Stimulated activated CD8-positive, alpha-beta memory T cell treated with anti-CD3 and anti-CD28 coated beads, Interleukin-4, amount 100 ng/mL, for 1 hour (primary cell): ENCODE measurements at places on chromosomes 7 and 10.
A peak's percentile ranks its signal among the peaks of the same experiment; 100 is the strongest.

- DNase-seq, result no peak
Observed at GRCh38 chr7:45084336-45084735, 4.4 kb downstream of the NACAD start.

DNA sequence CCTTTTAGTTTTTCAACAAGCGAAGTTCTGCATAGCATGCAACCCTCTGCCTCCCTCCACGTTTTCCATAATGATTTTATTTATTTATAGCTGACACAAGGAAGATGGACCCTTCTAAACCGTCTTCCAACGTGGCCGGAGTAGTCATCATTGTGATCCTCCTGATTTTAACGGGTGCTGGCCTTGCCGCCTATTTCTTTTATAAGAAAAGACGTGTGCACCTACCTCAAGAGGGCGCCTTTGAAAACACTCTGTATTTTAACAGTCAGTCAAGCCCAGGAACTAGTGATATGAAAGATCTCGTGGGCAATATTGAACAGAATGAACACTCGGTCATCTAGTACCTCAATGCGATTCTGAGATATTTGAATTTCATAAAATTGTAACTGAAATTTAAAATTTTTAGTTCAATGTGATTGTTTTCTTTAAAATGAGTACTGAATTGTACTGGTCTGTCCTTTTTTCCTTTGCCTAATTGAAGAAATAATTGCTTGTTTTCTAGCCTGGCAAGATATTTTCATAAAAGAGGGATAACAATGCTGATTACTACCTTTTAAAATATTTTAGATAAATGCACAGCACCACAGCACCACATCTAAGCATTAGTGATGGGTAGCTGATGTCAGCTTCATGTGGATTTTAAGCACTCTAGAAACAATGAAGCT is 41.5 kb upstream of the SLC39A12 start:
- no peak for DNase-seq

DNA sequence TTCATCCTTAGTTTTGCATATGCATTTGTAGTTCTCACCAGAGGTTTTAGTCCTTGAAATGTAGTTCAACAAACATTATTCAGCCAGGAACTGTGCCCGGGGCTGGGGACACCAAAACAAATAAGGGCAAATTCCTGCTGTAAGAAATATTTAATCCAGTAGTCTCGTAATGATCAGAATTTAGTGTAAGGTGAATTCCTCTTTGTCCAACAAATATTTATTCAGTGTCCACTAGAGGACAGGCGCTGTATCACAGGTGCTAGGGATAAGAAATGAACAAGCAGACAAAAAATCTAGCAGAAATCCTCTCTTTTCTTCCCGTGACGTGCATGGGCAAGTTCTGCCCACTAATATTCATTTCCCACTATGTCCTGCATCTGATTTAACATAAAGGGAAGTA is 17.6 kb downstream of the LGI1 start:
- no peak for DNase-seq

DNA sequence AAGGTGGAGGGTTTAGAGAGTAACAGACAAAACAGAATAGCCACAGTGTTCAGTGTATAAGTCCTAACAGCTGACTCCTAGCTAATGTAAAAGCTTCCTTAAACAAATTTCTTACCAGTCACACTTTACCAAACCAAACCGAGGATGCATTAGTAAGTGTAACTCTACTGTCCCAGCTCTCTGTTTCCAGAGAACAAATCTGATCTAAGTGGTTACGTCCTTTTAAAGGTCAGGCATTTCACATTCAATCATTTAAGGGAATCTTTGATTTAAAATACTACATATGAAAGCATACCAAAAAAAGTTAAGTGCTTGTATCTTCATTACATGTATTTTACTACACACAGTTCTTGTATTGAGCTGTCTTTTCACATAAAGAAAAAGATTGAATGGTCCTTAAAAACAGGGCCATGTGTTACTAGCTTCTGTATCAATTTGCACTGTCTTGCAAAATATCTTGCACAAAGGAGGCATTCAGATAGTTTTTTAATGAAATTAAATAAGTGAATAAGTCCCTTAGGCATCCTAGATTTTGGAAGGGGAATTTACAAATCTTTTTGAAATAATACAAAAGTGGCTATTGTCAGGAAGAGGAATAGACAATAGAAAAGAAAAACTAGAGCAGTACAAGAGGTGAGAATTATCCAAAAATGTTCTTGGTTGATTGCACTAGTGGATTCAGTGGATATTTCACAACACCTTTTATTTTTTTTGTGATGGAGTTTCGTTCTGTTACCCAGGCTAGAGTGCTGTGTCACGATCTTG is 58.4 kb upstream of the SPOCK2 start:
- DNase-seq, result no peak

- no peak for DNase-seq
Observed at GRCh38 chr10:4391683-4392082, 434.3 kb upstream of the AKR1E2 start.

GRCh38 chr10:92208736-92209135 is 82.1 kb downstream of the CPEB3 start:
- DNase-seq, result no peak

GRCh38 chr10:109978481-109978880 is 29.3 kb upstream of the ADD3 start:
- DNase-seq, result peak; percentile 32

DNA sequence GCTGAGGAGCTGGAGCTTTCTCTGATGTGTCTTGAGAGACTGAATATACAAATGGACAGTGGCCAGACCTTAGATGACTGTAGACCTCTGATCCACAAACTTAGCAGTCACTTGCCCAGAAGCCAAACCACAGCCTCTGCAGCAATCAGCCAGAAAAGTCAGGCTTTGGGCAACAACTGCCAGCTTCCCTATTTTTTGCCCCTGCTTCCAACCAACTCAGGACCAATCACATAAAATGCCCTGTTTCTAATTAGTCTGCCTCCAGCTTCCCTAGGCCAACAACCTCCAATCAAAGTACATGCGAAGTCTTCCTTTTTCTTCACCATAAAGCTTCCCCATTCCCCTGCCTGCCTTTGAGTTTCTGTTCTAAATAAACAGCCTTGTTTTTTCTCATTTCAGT is 37.8 kb upstream of the CACUL1 start:
- DNase-seq, result no peak

GRCh38 chr10:120738658-120739057 is 112.5 kb upstream of the WDR11 start:
- DNase-seq, result no peak

DNA sequence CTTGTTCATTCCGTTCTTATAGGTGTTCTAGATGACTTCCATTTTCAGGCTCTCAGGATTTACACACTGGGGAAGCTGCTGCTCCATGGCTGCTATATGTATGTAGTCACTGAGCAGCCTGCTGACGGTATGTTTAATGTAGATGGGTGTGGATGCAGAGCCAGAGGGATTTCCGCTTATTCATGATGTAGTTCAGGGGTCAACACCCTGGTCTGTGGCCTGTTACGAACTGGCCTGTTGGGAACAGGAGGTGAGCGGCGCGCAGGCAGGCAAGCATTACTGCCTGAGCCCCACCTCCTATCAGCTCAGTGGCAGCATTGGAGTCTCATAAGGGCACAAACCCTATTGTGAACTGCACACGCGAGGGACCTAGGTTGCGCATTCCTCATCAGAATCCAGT is 33.9 kb downstream of the DNAJB6 start:
- no peak for DNase-seq

DNA sequence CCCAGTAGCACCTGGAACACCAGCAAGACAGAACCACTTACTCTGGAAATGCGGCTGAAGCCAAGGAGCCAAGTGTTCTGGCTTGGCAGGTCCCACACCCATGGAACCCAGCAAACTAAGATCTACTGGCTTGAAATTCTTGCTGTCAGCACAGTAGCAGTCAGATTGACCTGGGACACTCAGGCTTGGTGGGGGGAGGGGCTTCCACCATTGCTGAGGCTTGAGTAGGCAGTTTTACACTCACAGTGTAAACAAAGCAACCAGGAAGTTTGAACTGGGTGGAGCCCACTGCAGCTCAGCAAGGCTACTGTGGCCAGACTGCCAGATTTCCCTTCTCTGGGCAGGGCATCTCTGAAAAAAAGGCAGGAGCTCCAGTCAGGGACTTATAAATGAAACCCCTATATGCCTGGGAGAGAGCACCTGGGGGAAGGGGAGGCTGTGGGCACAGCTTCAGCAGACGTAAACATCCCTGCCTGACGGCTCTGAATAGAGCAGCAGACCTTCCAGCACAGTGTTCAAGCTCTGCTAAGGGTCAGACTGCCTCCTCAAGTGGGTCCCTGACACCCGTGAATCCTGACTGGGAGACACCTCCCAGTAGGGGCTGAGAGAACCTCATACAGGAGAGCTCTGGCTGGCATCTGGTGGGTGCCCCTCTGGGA is 121.2 kb downstream of the MTERF1 start:
- no peak for DNase-seq

DNA sequence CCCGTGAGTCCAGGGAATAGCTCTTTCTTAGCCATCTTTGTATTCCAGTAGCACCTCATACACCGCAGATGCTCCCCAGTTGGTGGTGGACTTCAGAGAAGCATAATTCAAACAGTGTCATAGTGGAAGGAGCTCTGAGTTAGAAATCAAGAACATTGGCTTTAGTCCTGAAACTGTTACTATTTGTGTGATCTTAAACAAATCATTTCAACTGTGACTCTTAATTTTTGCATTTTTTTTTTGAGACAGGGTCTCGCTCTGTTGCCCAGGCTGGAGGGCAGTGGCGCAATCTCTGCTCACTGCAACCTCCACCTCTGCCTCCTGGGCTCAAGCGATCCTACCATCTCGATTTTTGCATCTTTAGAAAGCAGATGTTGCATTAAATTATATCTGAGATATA is 1.8 kb downstream of the BPGM start:
- no peak for DNase-seq

- no peak for DNase-seq
Observed at GRCh38 chr7:45331563-45331962, 174.0 kb downstream of the RAMP3 start.

GRCh38 chr7:17460665-17461064 is 162.2 kb downstream of the AHR start:
- no peak for DNase-seq

- no peak for DNase-seq
Observed at GRCh38 chr7:54394834-54395233, 147.3 kb upstream of the VSTM2A start.

- DNase-seq, result no peak
Observed at GRCh38 chr10:133088179-133088955, 643 bp downstream of the ADGRA1 start.

- no peak for DNase-seq
Observed at GRCh38 chr10:110527731-110528171, 30.0 kb downstream of the DUSP5 start.

- no peak for DNase-seq
Observed at GRCh38 chr7:156095908-156096539, 283.8 kb upstream of the SHH start.

DNA sequence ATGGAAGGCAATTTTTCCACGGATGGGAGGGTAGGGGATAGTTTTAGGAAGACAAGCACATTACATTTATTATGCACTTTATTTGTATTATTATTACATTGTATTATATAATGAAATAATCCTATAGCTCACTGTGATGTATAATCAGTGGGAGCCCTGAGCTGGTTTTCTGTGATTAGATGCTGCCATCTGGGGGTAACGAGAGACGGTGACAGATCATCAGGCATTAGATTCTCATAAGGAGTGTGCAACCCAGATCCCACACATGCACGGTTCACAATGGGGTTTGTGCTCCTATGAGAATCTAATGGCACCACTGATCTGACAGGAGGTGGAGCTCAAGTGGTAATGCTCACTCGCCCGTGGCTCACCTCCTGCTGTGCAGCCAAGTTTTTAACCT is 103.9 kb upstream of the STK17A start:
- DNase-seq, result no peak

DNA sequence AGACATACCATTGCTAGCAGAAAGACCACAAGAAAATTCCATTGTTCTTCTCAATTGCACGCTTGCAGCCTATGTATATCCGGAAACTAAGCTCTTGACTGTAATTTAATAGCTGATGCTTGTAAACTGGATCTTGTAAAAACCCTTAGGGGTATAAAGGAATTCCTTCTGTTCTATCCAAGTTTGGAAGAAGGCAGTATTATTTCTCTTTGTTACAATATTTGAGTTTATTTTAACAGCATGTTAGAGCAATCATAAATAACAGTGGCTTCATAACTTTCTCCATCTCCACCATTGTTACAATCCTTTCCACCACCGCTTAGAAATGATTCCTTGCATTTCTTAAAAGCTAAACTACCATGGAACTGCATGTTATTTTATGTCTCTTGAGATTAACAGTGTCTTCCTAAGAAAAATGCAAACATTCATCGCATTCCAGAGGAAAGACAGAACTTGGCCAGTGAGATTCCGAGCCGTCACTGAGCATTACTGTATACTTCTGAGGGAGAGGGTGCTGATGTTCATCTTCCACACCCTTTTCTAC is 92.5 kb downstream of the TRIL start:
- DNase-seq, result no peak

DNA sequence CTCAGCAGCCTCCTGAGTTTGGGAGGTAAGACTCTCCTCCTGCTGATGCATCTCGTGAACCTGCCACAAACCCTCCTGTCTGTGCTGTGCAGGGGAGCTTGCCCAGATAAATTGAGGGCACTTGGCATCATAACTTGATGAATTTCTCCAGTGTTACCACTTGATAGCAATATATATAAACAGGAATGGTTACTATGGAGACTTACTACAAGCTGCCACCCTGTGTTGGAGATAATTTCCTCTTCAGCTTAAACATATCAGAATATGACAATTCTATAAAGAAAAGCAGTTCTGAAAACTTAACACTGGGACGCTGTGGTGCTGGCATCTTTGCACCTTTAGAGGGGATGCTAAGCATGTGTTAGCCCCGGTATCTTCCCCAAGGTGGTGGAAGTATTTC is 14.9 kb downstream of the PFKFB3 start:
- no peak for DNase-seq

DNA sequence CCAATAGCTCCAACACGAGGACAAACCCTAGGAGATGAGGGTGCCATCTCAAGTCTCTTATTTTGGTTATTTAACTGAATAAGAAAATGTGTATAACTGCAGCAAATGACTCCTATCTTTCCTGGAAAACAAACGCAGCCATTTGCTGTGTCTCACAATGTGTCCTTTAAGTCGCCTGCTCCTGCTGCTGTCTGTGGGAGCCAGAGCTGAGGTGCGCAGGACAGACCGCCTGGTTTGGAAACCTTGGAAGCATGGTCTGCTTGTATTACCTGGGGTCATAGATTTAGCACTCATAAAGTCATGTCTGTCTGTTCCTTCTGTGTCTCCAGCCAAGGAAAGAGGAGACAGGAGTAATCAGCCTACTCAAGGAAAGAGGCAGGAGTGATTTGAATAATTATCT is 760.2 kb downstream of the GRID1 start:
- no peak for DNase-seq
